Suppressor macrophage treated with lipopolysaccharide for 1 hour (primary cell): ENCODE measurements at places on chromosomes 12 and 14.

DNA sequence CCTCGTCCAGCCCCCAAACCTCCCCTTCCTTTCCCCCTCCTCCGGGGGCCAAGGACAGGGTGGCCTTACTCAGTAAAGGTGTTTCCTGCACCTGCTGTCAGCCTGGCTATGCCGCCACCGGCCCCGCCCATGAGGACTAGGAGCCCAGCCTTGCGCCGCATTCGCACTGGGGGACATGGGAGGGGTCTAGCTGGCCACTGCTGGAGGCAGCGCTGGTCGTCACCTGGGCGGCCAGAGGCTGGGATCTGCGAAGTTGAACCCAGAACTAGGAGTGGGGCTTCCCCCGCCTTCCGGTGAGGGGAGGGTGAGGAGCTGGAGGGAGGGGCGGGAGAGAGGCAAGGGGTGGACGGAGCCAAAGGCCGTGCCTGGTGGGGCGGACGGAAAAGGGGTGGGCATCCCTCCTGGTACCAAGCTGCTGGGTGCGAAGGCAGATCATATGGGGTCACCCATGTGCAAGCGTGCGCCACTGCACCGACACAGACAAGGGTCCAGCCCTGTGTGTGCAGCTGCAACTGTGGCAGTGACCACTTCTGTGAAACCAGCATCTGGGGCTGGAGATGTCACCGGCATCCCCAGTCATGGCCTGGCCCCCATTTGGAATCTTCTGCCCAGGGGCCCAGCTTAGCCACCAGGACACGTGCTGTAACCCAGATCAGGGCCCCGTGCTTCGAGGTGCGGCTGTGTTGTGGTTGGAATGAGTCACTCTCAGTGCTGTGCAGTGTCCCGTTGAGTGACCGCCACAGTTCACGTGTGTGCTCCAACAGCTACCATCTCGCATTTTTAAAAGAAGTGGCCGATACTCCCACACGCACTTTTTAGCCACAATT, 8.5 kb downstream of the AMN start:
- no peak for DNase-seq

GRCh38 chr14:51612449-51612848, 39.3 kb upstream of the FRMD6 start:
- DNase-seq, result no peak

GRCh38 chr12:116165036-116165425, 112.5 kb downstream of the MED13L start:
- no peak for DNase-seq

DNA sequence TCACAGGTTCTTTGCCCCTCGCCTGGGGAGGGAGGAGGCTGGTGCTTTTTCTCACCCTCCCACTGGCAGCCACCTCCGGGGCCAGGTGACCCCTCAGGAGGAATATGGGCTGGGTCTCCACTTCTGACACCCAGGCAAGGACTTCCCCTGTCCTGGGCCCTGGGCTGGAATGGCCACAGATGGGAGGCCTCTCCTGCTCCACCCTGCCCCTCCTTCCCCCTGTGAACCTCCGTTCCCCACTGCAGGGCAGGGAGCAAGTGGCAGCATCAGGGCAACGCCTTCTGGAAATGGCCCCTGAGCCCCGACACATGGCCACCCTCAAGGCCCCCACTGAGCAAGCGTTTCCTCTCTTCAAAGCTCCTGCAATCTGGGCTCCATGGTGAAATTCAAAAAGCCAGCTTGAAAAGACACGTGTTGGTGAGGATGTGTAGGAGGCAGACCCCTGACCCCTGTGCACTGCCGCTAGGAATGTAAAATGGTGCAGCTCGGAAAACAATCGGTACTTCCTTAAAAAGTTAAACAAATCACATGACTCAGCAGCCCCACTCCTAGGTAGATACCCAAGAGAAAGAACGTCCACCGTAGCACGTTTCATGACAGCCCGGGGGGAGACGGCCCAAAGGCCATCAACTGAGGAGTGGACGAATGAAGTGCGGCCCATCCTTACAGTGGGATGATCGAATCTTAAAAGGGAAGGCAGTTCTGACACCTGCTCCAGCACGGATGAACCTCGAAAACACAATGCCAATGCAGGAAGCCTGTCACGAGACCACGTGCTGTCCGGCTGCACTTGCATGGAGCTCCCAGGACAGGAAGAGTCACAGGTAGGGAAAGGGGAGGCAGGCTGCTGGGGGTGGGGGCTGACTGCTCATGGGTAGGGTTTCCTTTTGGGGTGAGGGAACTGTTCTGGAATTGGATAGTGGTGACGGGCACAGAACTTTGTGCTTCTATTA, 11.5 kb downstream of the XRCC3 start:
- no peak for DNase-seq

DNA sequence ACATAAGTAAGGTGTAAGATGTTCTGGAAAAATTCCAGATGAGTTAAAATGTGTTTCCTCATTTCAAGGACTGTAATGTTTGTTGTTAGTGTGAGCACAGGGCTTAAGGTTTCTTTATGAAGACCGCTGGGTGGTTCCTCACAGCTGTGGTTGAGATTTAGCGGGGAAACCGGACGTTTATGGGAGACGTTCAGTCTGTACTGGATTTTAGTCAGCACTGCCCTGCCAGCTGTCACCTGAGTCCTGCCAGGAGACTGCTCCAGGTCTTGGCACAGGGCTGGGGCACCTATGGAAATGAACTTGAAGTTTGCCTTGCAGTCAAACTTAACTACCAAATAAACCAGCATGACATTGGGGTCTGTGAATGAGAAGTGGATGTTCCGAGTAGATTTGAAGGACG, 555.2 kb downstream of the DIO2 start:
- DNase-seq, result no peak

GRCh38 chr14:54650331-54650958, 83.5 kb downstream of the SAMD4A start:
- DNase-seq, result peak; percentile 94

DNA sequence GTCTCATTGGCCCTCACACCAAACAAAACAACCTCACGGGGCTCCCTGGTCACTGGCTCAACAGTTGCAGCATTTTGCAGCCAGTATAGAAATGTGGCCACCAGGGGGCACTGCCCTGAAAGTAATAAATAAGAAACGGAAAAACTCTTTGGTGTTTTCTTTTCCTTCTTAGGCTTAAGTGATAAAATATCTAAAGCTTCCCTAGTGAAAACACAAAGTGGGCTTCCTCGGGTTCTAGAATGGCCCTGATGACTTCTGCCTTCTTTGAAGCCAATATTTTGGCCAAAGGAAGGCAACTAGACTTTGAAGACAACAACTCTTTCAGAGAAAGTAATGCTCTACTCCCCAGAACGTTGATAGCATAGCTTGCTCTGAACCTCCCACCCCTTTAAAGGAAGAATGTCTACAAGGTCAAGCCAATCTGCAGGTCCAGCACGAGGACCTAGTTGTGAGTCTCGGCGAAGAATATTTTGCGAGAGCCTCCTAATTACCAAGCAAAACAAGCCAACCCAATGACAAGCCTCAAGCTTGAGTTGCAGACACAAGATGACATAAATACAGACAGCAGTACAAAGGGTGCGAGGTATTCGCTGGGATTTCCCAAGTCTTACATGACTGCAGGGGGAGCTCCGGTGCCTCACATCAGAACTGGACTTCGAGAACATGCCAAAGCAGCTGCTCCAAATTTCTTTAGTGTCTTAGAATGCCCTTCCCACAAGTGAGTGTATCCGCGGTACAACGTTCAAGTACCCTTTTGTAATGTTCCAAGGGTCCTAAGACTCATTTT, 2.6 kb downstream of the ITPK1 start:
- DNase-seq, result peak; percentile 90

GRCh38 chr12:108234158-108234557, 105.0 kb downstream of the CMKLR1 start:
- peak; percentile 58 for DNase-seq

DNA sequence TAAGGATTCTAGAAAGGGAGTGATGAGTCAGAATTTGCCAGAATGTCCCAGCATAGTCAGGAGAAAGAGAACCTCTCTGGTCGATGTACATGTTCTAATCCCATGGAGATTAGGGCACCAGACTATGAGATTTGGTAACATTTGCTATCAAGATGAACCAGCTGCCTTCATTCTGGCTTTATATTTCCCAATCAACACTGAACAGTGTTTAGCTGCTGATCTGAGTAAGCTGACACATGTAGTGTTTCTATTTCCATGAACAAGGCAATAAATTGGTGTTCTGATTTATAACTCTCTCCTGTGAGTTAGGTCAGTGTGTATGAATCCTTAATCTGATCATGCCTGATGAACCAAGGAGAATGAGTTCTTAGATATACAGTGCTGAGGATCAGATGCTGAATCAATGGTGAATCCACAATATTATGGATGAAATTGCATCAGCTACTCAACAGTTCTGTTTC, 158.0 kb upstream of the AMIGO2 start:
- no peak for DNase-seq

- DNase-seq, result no peak
Measured at GRCh38 chr14:75886636-75887348, 95.0 kb downstream of the TGFB3 start.

- DNase-seq, result peak; percentile 84
Measured at GRCh38 chr12:47813511-47814196, 6.0 kb downstream of the HDAC7 start.

DNA sequence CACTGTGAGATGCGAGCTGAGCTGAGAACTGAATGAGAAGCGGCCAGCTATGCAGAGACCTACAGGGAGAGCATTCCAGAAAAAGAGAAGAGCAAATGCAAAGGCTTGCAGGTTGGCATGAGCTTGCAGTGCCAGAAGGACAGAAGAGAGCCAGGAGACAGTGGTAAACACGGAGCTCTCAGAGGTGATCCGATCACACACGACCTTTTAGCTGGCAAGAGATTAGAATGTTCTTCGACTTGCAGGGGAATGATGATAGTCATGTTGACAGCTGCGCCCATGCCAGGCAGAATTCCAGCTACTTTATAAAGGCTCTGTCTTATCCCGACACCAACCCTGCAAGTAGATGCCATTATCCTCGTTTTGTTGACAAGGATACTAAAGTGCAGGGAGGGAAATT, 256.8 kb downstream of the VRK1 start:
- DNase-seq, result no peak

DNA sequence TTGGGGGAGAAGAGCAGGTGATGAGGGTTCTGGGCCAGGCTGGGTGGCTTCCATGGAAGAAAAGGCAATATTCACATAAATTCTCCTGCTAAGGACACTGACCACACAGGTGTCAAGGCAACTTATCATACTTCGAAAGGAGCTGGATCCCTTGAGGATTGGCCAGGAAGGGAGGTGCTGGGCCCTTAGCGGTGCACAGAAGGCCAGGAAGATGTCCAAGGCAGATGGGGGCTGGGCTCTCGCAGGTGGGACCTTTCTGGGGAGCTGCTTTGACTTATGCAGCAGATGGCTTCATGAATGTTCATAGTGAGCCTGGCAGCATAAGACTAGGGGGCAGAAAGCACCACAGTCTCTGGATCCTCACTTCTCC, 3.9 kb downstream of the CD63 start:
- no peak for DNase-seq

- DNase-seq, result no peak
Measured at GRCh38 chr14:90575336-90575735, 178.5 kb downstream of the CALM1 start.
